Urinary bladder (tissue), 4 donors: ENCODE measurements at places on chromosomes 7 and 10. TPM values are rescaled to one million over a fixed set of nuclear protein-coding genes. Genes with fewer than 3 reads are reported as not detected.

- DNase-seq, result no peak
These were observed 160.8 kb upstream of the TCF7L2 start for GRCh38 chr10:112789248-112789647.

GRCh38 chr10:7245505-7245904 lies 165.3 kb downstream of the SFMBT2 start:
- DNase-seq, result no peak

SLF2 gene
- polyA plus RNA-seq, result 13.9 TPM

CCAR1 gene
- 21.7 TPM for polyA plus RNA-seq

DNA sequence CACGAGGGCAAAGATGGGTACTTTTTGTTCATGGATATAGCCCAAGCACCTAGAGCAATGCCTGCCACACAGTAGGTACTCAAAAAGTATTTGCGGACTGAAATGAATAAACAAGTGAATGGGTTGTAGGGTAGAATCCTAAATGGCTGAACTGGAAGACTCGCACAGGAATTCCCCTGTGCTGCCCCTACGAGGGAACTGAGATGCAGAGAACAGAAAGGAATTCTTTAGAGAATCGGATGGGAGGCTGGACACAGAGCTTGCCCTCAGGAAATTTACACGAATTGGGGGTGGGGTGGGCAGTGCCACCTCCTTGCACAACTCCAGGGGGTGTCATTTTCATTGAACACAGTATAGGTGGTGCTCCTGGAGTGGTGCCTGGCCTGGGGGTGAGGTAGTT lies 35.2 kb upstream of the SRGN start:
- DNase-seq, result no peak

GRCh38 chr7:31126976-31127375 lies 74.9 kb downstream of the ADCYAP1R1 start:
- no peak for DNase-seq

GRCh38 chr7:104956753-104957450 lies 57.1 kb upstream of the KMT2E start:
- no peak for DNase-seq

GPRIN2 gene
- 0.27 TPM for polyA plus RNA-seq

GRCh38 chr10:56551037-56551436 lies 190.0 kb upstream of the ZWINT start:
- DNase-seq, result no peak

DNA sequence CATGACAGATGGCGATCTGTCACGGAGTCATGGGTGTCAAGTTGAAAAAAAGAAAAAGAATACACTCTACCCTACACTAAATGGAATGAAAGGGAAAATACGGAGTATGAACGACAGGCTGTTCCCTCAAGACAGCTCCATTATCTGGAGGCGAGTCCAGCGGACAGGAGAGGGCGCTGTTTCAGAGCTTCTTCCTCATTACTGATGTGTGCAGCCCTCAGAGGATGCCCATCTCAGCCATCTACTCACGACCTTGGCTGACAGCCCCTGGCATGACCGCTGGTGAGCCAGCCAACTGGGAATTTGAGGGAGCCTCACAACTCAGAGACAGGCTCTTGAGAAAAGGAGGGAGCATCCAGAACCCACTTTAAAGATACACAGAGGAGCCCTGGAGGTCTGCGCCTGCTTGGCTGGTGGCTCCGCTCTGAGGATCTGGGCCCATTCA lies 49.6 kb upstream of the SMNDC1 start:
- no peak for DNase-seq

DNA sequence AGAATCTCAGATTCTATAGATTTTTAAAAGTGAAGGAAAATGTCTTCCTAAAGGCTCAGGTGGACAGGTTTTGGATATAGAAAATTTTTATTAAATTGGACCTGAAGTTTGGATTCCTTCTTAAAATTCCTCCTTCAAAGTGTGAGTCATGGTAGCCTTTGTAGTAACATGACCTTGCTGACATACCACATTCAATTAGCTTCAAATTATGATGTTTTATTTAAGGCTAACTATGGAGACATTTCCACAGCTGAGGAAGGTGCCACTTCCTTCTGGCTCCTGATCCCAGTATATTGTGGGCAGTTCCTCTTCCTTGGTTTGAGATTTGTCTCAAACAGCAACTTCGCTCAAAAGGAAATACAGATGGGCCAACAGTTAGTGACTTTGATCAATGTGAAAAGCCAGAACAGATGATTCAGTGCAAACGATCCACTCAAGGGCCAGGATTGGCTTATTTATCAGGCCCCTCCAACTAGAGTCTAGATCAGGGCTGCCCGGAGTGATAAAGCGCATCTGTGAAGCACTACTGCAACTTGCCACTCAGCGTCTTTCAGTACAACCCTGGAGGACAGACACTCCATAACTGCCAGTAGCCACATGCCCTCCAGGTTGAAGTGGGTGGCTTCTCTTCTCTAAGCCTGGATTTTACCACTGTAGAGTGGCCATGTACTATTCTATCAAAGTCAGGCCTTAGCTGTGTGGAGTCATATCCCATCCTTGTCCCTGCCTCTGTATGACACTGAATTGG lies 573.5 kb downstream of the KIF20B start:
- DNase-seq, result no peak

UNC5B gene
- 10.1 TPM for polyA plus RNA-seq

GRCh38 chr7:124058515-124058914 lies 25.6 kb upstream of the TMEM229A start:
- DNase-seq, result no peak

DNA sequence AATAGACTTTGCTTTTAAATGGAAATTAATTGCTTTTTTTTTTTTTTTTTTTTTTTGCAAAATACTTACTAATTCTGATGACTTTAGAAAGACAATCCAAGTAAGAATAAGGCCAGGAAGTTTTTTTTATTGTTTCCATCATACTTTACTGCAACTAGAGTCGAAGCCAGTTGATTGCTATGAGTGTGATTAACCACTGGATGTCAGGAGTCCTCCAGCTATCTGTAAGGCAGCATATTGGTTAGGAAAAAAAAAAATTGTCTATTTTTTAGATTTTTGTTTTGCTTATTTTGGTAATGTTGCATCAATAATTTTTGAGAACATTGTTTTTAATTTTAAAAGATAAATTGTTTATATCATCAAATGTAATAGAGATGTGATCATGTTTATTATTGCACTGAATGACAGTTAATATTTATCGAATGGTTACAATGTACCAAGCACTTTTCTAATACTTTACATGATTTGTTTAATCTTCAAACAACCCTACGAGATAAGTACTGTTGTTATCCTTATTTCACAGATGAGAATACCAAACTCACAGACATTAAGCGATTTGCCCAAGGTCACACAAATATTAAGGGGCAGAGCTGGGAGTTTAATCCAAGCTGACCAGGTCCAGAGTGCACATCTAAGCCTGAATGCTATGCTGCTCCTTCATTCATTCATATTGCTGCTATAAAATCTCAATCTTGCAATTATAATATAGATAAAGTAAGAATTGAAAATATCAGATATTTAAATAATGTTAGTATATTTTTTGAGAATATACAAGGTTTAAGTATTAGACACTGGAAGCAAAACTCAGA lies 19.9 kb upstream of the LMOD2 start:
- DNase-seq, result no peak

GRCh38 chr10:4121502-4122380 lies 336.7 kb upstream of the KLF6 start:
- DNase-seq, result no peak

NUTM2E gene
- 0.47 TPM for polyA plus RNA-seq

- no peak for DNase-seq
These were observed 46.0 kb downstream of the ZNRF2 start for GRCh38 chr7:30330134-30331111.

AKR1B15 gene
- polyA plus RNA-seq, result 0.86 TPM

CACNB2 gene
- polyA plus RNA-seq, result 16.7 TPM

- DNase-seq, result no peak
These were observed 97.0 kb upstream of the AMPH start for GRCh38 chr7:38728145-38728544.

- DNase-seq, result no peak
These were observed 37.9 kb downstream of the ADAM12 start for GRCh38 chr10:126350216-126350992.
